IPS DF 6.9 (cell line): ENCODE measurements at places on chromosomes 2 and 18.

DNA sequence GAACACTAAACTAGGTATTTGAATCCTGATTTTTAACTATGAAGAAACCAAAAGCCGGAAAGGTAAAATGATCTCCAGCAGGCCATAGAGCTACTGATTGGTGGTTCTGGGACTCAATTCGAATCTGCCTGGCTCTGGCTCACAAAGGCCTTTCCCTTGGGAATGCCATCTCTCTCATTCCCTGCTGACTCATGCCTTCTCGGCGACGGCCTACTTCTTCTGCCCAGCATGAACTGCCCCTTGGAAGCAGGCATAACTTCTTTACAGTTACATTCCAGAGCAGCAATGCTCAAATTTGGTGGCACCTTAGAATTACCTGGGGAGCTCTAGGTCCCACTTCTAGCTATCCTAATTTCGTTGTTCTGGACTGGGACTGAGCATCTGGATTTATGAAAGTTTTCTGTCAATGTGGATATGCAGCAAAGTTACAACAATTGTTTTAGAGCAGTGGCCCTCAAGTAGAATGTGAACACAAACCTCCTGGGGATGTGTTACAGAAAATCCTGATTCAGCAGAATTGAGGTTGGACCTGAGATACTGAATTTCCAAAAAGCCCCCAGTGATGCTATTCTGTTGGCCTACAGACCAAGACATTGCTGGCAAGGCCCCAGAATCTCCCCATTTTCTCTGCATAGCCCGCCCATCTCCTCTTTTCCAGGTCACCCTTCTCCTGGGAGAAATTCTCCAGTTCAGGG is 261.1 kb downstream of the CNTNAP5 start:
- DNase-seq = peak; percentile 9

DNA sequence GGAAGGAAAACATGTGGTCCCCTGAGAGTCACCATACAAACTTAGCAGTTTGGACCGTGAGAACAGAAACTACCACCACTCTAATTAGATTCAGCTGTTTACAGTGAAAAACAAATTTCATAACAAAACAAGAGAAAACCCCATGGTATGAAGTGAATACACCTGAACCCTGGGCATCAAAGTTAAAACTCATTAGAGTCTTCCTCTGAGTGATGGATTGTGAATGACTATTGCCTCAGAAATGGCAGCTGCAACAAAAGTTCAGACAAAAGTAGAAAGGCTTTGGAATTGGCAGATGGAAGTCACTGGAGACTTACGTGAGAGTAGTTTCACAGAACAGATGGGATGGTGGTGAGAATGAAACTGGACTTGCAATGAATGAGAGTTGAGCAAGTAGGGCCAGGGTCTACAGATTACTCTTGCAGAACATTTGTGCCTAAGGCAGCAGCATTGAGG is 98.0 kb downstream of the AAK1 start:
- DNase-seq = no peak

GRCh38 chr2:185145316-185146121 is 547.2 kb downstream of the ZNF804A start:
- DNase-seq = no peak

GRCh38 chr2:15041429-15041837 is 408.9 kb downstream of the LRATD1 start:
- DNase-seq = no peak

DNA sequence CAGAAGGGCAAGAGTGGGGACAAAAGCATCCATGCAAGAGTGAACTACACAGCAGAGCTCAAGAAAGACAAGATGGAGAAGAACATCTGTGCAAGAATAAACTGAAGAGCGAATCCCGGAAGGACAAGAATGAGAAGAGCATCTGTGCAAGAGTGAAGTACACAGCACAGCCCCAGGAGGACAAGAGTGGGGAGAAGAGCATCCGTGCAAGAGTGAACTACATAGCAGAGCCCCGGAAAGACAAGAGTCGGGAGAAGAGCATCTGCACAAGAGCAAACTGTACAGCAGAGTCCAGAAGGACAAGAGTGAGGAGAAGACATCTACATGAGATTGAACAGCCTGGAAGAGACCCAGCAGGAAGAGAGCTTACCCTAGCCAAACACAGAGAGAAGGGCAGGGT is 284.6 kb downstream of the PIEZO2 start:
- DNase-seq = no peak

DNA sequence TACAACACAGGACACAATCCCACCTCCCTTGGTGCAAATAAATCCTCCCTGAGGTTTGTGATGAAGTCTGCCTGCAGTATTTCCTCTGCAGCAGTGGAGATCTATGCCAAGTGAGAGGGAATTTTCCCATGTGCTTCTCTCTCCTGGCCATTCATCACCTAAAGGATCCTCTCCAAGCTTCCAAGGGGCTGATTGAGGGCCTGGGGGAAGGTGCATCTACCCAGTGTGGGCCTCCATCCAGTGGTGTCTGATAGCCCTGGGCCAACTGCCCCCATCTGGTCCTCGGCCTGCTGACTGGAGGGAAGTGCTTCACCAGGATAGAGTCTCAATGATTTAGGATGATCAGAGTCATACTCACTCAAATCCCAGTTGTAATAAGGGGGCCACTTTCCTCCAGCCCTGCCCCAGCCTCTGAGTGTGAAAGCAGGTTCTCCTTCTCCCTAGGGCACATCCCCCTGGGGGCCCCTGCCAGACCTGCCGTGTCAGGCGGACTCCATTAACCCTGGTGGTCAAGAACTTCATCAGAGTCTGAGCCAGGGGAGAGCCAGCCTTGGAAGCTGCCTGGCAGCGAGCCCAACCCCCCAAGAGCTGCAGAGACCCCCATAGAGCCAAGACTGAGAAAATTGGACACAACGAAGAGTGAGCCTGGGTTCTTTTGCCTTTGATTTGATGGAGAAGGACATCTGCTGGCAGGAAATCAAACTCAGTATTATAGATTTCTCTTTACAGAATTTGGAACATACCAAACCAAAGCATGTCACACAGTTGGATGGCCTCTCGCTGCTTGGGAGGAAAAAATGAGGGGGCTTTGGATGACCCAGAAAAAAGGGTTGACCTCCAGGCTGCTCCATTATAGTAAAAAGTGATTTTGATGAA is 509.6 kb downstream of the CMPK2 start:
- DNase-seq = no peak

- no peak for DNase-seq
Measured at GRCh38 chr2:122883849-122884248, 1128.4 kb downstream of the TSN start.

DNA sequence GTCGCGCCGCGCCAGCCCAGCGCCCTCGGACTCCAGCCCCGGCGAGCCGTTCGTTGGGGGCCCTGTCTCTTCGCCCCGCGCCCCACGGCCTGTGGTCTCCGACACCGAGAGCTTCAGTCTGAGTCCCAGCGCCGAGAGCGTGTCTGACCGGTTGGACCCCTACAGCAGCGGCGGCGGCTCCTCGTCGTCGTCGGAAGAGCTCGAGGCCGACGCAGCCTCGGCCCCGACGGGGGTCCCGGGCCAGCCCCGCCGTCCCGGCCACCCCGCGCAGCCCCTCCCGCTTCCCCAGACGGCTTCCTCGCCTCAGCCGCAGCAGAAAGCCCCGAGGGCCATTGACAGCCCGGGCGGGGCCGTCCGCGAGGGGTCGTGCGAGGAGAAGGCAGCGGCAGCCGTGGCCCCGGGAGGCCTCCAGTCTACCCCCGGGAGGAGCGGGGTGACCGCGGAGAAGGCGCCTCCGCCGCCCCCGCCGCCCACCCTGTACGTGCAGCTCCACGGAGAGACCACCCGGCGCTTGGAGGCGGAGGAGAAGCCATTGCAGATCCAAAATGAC is 1.4 kb downstream of the PHLPP1 start:
- DNase-seq = no peak

DNA sequence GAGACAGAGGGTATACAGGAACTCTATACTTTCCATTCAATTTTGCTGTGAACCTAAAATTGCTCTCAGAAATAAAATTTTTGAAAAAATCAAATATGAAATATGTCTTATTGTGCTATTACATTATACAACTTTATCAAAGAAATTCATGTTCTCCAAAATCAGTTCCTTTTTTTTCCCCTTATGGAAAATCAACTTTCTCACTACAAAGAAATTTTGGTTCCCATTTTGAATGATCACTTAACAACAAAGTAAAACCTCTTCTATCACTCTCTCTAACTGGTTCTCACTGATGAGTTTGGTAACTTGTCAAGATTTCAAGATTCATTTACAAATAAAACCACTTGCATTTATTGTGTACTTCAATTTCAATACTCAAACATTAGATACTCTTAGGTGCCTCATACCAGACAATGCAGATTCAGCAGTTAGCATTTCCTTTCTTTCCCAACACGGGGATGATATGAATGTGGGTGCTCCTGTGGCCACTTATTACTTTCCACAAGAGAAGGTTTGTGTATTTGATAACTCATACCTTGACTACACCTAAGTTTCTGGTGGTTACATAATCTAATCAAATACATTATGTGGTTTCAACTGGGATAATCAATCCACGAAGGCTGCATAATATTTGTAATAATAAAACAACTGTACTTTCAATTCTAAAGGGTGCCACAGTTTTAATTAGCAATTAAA is 6.4 kb downstream of the PSME4 start:
- no peak for DNase-seq

- no peak for DNase-seq
Measured at GRCh38 chr2:55587-56448, 9.5 kb upstream of the FAM110C start.

GRCh38 chr2:100235098-100235497 is 87.2 kb downstream of the LONRF2 start:
- DNase-seq = no peak

DNA sequence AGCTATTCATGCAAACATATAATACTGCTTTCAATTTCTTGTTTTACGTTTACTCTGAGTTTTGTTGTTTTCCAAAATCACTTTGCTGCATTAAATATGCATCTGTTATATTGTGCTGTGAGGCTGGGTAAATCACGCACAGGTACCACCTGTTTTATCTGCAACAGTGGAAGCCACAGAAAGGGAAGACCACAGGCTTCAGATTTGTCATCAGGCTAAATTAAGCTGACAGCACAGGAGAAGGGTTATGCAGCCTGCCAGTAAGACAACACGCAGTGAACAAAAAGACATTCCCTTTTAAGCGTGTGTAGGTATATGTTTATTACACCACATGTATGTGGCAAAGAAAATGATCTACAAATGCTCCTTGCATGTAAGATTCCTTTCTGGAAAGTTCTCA is 38.2 kb downstream of the ZNF516 start:
- DNase-seq = no peak

- DNase-seq = no peak
Measured at GRCh38 chr2:176125772-176126054, 3.2 kb downstream of the HOXD9 start.

GRCh38 chr2:167054881-167055280 is 166.6 kb downstream of the XIRP2 start:
- DNase-seq = no peak

- no peak for DNase-seq
Measured at GRCh38 chr2:161250864-161251436, 57.3 kb upstream of the PSMD14 start.

- no peak for DNase-seq
Measured at GRCh38 chr2:175097297-175097696, 70.7 kb downstream of the ATF2 start.

DNA sequence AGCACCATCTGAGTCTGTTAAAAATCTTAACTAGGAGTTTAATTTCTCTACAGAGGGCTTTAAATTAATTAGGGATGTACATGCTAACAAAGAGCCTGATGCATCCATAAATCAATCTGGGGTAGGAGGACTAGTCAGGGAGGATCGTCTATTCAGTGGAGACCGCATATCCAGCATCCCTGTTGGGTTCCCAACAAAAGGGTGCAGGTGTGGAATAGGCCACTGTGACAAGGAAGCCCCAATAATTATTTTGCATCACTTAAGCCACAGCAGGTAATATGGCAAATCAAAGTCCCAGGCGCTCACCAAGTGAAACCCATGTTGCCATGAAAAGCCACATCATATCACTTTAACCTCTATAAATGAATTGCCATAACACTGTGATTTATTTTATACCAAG is 392.3 kb downstream of the NCKAP5 start:
- DNase-seq = no peak

GRCh38 chr2:175624211-175624761 is 377.8 kb downstream of the LNPK start:
- no peak for DNase-seq

DNA sequence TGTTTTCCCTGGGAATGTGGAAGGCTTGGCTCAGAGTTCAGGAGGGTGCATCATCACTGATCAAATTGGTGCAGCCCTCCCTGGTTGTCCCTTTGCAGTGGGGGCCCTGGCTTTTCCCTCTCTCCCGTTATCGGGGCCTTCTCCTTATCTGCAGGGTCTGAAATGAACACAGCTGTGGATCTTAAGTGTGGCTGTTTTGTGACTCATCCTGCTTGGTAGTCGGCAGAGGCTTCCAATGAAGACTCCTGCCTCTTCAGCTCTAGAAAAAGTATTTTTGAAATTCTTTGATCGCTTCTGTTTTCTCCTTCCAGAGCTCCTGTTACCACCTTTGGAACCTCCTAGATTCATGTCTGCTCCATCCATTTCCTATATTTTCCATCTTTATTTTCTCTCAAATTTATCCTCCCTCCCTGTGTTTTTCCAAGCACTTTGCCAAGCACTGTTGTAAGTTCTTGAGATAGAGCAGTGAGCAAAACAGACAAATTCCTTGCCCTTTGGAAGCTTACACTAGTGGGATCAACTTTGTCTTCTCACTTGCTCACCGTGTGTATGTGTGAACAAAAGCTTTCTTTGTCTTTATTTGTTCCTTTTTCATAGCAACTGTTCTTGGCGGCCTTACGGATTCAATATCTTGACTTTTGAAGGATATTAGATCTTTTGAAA is 45.7 kb downstream of the RALB start:
- DNase-seq = no peak

DNA sequence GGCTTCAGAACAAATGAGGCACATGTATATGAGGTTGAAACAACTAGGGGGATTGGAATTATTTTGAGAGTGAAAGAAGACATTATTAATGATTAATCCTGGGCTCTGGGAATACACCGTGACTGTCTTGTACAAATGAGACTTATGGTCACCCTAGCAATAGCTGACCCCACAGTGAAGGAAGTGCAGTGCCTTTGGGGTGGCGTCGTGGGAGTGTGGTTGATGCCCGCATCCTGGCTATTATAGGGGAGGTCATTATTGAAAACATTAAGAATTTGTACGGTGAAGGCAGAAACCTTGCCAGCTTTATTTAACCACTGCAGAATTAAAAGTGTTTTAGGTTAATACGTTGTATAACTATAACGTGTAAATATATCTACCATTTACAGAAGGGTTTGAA is 296.7 kb downstream of the CYRIA start:
- no peak for DNase-seq

- no peak for DNase-seq
Measured at GRCh38 chr2:40955635-40956034, 503.7 kb upstream of the SLC8A1 start.
